ENCODE measurements at places on chromosomes 2 and 18.

DNA sequence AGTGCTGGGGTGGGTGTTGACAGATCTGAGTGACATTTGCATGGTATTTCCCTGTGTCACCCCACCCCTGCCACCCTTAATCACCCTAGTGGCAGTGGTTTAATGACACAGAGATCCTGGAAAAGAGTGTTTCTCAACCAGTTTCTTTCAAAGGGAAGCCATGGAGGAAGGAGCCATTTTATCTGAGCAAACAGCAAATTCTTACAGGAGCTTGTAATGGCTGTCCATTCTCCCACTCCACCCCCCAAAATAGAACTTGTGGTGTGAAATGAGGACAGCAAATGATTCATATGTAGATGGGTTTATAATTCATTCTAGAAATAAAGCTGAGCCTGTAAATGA, 51.5 kb downstream of the CDC42EP3 start:
- no peak for DNase-seq

- no peak for DNase-seq
These were observed 134.4 kb downstream of the TNS1 start for GRCh38 chr2:217868265-217868892.

- no peak for DNase-seq
These were observed 43.2 kb downstream of the ANKMY1 start for GRCh38 chr2:240514631-240515030.

DNA sequence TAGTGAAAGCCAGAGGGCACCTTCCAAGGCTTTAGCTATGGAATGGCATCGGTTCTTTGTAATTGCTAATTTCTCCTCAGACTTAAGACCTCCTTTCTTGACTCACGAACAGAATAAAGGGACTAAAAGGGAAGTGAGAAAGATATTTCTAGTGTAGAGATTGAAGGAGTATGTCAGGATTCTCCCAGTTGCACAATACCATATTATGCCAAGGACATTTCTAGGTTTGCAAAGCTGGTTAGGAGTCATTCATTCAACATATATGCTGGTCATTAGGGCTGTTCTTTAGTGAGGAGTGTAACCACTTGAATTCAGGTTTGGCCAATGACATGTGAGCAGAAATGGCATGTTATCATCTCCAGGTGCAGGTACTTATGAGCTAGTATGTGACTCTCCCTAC, 7.4 kb downstream of the REEP1 start:
- DNase-seq = no peak

DNA sequence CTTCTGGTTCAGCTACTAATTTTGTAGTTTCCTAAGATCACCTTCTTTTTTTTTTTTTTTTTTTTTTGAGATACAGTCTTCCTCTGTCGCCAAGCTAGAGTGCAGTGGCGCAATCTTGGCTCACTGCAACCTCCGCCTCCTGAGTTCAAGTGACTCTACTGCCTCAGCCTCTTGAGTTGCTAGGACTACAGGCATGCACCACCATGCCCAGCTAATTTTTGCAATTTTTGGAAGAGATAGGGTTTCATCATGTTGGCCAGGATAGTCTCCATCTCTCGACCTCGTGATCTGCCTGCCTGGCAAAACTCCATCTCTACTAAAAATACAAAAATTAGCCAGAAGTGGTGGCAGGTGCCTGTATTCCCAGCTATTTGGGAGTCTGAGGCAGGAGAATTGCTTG, 301.5 kb upstream of the TFPI start:
- DNase-seq = no peak

DNA sequence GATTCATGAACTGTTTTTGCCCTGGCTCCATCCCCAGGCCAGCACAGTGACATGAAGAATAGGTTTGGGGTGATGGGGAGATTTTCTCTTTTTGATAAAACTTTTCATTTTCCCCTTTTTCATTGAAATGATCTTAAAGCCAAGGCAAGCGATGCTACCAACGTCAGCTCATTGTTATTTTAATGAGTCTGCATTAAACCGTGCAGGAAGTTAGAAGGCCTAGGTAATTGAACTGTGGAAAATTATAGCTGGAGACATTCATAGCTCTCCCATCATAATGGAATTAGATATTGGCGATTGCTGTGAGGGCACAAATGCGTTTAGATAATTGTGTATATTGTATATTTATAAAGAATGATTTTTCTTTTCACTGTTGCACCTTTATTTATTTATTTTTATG, 33.2 kb downstream of the SMARCAL1 start:
- DNase-seq = no peak

DNA sequence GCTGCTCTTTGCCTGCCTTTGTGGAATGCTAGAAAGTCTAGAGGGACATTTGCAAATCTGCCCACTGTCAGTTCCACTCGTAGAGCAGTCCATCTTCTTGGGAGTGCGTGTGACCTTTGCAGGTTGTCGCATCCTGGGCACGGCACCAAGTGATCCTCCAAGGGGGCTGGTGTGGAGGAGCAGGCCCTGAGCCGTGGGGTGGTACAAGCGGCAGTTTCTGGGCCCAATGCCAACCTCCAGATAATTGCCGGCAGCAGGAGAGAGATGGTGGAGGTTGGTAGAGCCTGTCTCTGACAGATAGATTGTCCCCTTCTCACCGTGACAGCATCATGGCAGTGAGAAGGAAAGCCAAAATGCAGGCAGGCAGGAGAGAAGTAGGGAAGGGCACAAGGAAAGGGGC, 150.7 kb upstream of the SLC14A2 start:
- DNase-seq = no peak

GRCh38 chr2:16900405-16901025, 234.9 kb upstream of the CYRIA start:
- no peak for DNase-seq

- DNase-seq = no peak
These were observed 148.4 kb upstream of the KCTD1 start for GRCh38 chr18:26696786-26697185.
